ENCODE measurements at places on chromosomes 11 and 22.

DNA sequence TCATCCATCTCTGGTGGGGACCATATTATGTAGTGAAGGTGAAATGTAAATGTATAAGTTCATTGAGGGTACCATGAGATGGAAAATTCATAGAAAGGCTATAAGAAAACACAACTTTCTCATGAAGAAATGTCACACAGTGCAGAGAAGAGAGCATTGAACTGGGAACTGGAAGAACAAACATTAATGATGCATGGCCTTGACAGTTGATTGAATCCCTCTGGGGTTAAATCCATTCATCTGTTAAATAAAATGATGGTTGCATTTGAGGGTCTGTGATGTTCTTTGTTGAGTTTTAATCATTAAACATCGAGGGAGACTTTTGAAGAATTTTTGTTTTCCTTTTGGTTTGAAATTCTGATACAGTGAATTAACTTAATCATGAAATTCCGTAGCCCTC is 1401.4 kb downstream of the FAM181B start:
- no peak for DNase-seq

DNA sequence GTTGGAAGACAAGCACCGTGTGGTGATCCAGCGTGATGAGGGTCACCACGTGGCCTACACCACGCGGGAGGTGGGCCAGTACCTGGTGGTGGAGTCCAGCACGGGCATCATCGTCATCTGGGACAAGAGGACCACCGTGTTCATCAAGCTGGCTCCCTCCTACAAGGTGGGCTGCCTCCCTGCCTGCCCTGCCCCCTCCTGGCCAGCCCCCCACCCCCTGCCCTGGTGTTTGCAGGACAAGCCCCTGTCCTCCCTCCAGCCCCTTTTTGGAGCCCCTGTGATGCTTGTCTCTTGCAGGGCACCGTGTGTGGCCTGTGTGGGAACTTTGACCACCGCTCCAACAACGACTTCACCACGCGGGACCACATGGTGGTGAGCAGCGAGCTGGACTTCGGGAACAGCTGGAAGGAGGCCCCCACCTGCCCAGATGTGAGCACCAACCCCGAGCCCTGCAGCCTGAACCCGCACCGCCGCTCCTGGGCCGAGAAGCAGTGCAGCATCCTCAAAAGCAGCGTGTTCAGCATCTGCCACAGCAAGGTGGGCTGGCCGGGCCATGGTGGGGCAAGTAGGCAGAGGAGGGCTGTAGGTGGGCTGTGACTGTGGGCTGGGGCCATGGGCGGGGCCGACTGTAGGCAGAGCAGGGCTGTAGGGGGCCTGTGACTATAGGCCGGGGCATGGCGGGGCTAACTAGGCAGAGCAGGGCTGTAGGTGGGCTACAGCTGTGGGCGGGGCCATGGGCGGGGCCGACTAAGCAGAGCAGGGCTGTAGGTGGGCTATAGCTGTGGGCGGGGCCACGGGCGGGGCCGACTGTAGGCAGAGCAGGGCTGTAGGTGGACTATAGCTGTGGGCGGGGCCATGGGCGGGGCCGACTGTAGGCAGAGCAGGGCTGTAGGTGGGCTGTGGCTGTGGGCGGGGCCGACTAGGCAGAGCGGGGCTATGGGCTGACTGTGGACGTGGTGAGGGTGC is 13.6 kb downstream of the MUC2 start:
- DNase-seq = no peak

GRCh38 chr11:14253840-14254239 is 105.1 kb downstream of the RRAS2 start:
- no peak for DNase-seq

DNA sequence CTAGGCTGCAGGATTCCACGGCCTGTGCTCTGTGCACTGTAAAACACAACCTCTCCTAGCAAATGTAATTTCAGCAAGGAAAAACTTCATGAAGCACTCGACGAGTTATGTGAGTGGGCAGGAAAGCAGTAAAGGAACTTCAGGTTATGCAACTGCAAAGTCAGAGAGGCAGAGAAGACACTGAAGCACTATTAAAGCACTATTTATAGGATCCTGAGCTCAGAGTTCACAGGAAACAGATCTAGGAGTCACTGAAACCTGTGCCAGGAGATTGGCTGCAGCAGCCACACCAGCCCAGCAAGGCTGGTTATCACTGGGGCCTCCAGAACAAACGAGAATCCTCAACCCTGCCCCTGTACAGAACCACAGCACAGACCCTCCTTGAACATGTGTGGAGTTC is 2.5 kb downstream of the SMIM35 start:
- no peak for DNase-seq

DNA sequence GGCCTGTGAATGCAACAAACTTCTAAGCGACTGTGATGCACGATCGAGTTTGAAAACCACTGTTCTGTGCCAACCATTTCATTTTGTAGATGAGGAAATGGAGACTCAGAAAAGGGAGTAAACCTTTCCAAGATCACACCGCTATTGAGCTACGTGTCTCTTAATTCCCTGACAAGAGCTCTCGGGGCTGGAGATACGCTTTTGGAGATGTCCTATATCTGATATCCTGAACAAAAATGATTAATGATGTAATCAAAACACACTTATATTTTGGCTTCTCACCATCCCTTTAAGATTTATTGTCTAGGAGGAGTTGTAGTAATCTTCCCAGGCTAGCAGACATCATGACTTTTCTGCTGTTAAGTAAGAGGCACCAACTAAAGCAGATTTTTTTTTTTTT is 1.7 kb upstream of the PARVA start:
- no peak for DNase-seq

DNA sequence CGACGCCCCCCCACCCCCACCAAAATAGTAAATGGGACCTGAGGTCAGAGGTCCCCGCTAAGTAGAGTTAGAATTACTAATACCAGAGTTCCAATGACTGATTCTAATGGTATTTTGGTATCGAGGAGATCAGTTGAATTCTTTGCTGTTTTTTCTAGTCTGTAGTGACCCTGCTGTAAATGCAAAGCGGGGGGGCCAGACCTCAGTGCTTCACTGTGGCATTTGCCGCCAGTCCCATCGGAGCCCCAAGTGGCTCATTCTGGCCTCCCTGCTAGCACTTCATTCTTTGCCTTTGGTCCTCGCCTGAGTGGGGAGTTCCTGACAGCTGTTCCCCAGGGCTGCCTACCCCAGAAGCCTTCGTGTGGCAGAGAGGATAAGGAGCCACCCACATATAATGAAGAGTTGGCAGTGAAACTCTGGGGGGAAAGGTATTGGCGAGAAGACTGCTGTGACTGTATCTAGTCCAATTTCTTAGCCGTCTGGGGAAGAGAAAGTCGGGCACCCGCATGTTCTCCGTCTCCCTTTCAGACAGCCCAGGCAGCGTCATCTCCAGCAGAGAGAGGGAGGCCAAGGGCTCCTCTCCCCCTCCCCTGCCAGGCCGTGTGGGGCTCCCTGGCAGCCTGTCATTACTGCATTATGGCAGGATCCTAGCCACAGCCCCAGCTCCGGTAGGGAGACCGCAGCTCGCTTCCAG is 19.4 kb upstream of the CABP7 start:
- no peak for DNase-seq

- DNase-seq = no peak
Measured at GRCh38 chr22:47375621-47376321, 613.3 kb downstream of the TBC1D22A start.

- DNase-seq = no peak
Measured at GRCh38 chr11:26951809-26952515, 42.0 kb upstream of the FIBIN start.

GRCh38 chr22:46280063-46280817 is 12.4 kb downstream of the TTC38 start:
- DNase-seq = no peak

- no peak for DNase-seq
Measured at GRCh38 chr11:91802475-91802874, 422.1 kb upstream of the FAT3 start.

GRCh38 chr11:122202951-122203456 is 87.0 kb upstream of the BLID start:
- DNase-seq = no peak

- no peak for DNase-seq
Measured at GRCh38 chr22:30803679-30804078, 109.0 kb downstream of the OSBP2 start.

GRCh38 chr11:108914211-108914610 is 249.3 kb downstream of the DDX10 start:
- no peak for DNase-seq

DNA sequence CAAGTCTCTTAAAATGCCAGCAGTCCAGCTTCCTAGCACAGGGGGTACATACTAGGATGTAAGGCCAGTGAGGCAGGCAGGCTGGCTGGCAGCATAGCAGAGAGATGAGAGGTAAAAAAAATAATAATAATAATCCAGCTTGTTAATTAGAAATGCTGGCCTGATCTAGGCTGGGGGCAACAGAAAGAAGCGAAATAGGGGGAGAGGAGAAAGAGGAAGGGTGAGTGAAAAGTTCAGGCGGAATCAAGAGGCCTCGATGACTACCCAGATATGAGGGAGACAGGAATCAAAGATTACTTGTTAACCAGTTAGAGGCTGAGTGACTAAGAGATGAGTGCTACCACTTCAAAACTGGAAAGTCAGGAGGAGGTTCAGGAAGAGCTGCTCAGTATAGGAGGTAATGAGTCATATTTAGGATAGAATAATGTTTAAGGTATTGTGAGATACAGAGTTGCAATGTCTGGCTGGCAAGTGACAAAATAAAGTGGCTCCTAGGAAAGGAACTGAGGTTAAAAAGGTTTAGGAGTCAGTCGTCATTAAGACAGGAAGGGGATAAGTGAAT is 2.8 kb downstream of the ALKBH8 start:
- no peak for DNase-seq

DNA sequence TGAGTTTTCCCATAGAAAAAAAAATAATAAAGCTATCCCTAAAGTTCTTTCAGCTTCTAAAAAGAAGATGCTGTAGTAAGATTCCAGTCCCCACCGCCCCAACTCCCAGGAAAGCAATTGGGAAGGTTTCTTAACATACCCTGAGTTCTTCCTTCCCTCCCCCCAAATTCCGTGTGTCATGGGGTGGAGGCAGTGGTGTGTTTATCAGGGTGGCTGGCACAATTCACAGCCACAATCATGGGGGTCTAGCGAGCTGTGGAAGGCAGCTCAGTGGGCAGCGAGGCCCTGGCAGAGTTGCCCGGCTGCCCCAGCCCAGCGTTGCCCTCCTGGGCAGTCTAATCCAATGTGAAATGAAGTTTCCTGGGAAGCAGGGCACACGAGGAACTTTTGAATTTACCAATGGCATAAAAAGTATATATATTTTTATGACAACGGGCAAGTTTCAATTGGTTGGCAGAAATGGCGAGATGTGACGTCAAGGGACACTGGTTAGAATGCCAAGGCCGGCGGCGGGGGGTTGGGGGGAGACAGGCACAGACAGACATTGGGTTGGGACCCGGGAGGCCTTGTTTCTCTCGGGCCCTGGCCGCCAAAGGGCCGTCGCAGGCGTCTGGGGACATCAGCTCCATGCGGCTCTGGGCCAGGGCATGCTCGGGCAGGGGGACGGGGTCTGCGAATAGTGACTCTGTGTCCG is 80.7 kb upstream of the PPARA start:
- no peak for DNase-seq

GRCh38 chr22:39349967-39350726 is at the start of gene SYNGR1:
SYNGR1 (plus strand) TSS chr22:39349991; CDS start chr22:39350011, 20 bp downstream.
- DNase-seq = no peak

DNA sequence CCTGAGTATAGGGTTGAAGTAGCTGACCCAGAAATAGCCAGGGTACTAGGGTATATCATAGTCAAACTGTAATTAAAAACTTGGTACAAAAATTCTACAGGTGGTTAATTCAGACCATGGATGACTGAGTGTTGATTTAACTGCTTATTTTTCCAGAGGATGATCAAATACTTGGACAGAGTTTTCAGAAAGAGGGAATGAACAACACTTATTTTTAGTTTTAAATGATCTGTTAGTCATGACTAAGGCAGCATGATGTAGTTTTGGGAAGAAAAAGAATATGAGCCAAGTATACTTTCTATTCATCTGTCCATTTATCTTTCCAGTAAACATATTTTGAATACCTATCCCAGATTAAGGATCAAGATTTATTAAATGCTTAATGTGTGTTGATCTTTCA is 19.8 kb upstream of the CCDC89 start:
- DNase-seq = no peak

- no peak for DNase-seq
Measured at GRCh38 chr22:45204819-45205218, 35.9 kb downstream of the KIAA0930 start.

DNA sequence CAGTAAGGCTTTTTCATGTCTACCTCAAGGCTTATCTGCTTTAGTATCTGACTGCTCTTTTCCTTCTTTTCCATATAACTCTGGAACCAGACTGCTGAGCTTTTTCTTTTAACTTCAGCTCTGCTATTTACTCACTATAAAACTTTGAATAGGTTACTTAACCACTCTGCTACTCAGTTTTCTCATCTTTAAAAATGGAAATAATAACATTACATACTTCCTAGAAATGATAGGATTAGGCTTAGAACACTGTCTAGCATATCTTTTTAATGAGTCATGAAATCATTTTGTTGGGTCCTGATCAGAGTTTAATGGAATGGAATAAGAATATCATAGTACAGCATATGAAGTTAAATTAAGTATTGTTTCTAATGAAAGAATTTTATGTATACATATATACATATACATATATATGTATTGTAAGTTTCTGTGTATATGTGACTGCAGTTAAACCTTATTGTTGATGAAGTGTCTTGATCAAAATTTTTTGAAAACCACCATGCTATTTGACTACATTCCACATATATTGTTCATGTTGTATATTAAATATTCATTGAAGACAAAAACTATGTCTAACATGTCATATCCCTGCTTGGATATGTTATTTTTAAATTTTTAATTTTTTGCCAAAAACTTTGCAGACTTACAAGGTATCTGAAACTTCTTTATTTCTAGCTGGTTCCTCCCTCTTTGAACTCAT is 120.2 kb downstream of the METTL15 start:
- DNase-seq = no peak

GRCh38 chr11:113651023-113651422 is 55.1 kb downstream of the TMPRSS5 start:
- no peak for DNase-seq

GRCh38 chr11:72230764-72231365 is 6.3 kb downstream of the INPPL1 start:
- DNase-seq = no peak

DNA sequence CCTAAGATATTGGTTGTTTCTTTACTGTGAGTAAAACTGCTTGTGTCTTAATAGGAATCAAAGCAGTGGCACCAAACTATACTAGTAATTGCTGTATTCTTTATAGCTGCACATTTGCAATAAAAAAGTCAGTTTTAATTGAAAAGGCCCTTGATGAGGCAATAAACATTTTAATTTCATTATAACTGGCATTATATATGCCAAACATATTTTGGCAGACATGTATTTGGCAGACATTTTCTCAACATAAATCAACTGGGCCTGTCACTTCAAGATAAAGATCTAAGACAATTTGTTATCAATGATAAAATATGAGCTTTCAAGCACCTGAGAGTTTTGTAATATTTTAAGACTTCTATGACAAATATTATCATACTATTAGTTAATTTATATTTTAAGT is 245.7 kb downstream of the SBF2 start:
- no peak for DNase-seq
